ENCODE measurements at places on chromosomes 7 and 10.

- DNase-seq: no peak
Observed at GRCh38 chr10:86138551-86139065, 228.0 kb downstream of the GRID1 start.

- DNase-seq: no peak
Observed at GRCh38 chr7:123627851-123628250, 26.2 kb downstream of the ASB15 start.

GRCh38 chr7:108246227-108246837 lies 116.2 kb upstream of the LAMB4 start:
- DNase-seq: peak; percentile 36

- no peak for DNase-seq
Observed at GRCh38 chr7:83794829-83795228, 145.9 kb upstream of the SEMA3E start.

- no peak for DNase-seq
Observed at GRCh38 chr10:123244747-123245146, 90.5 kb downstream of the BUB3 start.

GRCh38 chr7:95668504-95669018 lies 72.2 kb upstream of the PDK4 start:
- no peak for DNase-seq

- no peak for DNase-seq
Observed at GRCh38 chr7:98354511-98355249, 46.2 kb downstream of the BAIAP2L1 start.

DNA sequence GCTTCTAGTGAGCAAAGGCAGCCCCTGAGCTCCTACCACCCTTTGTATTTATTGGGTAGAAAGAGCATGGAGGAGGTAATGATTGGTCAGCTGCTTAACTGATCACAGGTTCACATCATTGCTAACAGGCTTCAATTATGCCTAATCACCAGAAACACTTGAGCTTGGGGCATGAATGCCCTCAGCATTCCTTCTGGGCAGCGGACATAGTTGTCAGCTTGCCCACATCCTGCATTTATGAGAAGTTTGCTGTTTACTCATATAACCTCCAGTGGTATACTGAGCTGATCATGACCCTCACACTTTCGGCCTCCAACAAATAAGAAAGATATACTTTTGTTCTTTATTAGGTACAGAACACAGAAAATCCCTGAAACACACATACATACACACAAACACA lies 140.3 kb upstream of the ODAD2 start:
- no peak for DNase-seq

GRCh38 chr10:89505640-89506275 lies 29.6 kb downstream of the SLC16A12 start:
- no peak for DNase-seq

- no peak for DNase-seq
Observed at GRCh38 chr7:51035716-51036115, 253.0 kb upstream of the GRB10 start.

- DNase-seq: no peak
Observed at GRCh38 chr7:129167817-129168216, 20.6 kb upstream of the SMO start.

DNA sequence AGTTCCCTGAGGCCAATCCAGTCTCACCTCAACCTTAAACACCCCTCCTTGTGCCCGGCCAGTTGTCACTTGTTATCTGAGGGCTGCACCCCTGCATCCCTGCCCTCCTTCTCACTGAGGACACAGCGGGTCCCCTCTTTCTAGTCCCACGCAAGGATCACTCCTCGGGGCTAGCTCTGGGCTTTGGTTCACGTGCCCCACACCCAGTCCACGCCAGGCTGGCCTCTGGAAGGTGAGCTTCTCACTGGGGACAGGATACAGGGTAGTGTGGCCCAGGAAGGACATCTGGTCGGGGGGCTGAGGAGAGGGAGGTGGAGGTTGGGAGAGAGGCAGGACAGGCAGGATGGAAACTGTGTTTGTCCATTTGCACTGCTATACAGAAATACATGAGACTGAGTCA lies 25.5 kb downstream of the UPP1 start:
- DNase-seq: no peak

DNA sequence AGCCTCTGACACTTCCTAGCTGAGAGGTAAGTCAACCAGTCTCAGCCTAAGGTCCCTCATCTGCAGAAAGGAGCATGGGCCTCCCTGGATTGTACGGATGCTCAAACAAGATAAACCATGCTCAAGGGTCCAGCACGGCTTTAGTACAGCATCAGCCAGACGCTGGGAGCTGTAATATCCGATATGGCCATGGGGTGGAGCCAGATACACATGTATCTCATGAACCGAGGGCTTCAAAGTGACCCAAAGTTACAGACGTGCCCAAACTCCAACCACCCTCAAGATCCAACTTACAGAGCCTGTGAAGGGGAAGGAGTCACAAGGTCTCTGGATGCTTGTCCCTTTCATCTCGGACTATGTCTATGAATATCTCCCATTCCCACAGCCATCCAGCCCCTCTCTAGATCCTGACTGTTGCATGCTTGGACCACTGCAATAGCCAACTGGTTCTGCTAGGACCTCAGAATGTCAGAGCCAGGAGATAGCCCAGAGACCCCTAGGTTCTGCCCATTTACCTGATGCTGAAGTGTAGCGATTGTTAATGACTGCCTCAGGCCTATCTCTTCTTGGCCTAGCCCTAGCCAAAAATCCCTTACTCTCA lies 142.4 kb downstream of the SH3PXD2A start:
- peak; percentile 90 for DNase-seq

GRCh38 chr10:77121829-77122228 lies 515.8 kb downstream of the KCNMA1 start:
- DNase-seq: no peak

GRCh38 chr10:4645836-4646235 lies 180.2 kb upstream of the AKR1E2 start:
- DNase-seq: no peak

DNA sequence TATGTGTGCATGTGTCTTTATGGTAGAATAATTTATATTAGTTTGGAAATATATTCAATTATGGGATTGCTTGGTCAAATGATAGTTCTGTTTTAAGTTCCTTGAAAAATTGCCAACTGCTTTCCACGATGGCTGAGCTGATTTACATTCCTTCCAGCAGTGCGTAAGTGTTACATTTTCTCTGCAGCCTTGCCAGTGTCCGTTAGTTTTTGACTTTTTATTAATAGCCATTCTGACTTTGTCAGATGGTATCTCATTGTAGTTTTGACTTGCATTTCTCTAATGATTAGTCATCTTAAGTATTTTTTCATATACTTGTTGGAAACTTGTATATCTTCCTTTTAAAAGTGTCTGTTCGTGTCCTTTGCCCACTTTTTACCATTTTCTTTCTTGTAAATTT lies 434.2 kb upstream of the POT1 start:
- DNase-seq: no peak

DNA sequence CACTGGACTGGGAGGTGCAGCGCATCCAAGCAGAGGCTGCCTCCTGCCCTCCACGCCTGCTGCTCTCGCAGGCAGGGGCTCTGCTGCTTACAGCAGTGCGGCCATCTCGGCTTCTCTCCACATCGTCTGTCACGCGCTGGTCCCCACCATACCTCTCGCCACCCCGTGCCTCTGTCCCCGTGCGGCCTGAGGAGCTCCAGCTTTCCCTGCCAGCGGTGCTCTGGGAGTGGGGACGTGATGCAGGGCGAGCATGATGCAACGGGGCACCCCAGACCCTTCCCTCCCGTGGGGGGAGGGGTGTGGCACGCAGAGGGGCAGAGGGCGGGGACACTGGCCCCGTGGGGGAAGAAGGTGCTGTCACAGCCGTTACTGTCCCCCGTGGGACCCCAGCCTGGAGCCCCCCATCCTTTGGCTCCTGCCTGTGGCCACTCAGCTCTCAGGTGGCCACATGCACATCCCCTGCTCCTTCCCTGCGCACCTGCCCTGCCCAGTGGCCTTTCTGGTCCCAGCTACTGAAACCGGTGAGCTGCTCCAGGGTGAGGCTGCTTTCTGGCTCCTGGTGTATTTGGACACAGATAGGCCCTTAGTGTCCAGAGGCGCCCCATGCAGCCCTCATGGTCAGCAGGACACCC lies 9.0 kb downstream of the GET4 start:
- DNase-seq: no peak

GRCh38 chr10:69961881-69962745 lies 90.5 kb upstream of the MACROH2A2 start:
- no peak for DNase-seq

DNA sequence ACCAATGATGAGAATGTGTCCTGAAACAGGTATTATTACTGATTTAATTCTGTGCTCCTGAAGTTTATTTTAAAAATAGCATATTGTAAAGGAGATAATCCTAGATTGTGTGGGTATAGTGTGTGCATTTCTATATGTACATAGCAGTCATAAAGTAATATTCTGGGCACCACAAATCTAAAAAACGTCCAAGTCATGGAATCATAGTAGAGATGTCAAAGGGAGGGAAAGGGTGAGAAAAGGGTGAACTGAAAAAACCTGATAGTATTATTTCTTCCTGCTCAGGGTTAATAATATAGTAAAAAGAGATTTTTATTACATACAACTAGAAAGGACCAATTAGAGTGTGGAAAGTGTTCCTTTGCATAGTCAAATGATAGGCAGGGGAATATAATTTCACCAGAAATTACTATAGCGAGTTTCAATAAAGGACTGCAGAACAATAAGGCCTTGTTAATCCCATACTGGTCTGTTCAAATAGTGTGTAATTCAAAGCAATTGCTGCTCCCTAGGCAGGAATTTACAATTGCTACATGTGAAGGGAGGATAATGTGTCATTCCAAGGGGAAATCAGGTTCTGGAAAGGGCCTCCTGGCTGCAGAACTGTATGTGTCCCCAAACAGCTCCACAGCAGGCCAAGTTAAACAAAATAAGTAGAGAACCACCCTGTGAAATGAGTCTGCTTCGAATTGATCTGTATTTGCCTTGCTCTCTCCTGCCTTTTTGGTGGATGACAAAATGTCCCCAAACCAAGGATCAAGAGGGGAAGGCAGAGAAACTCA lies 42.5 kb upstream of the KMT2E start:
- no peak for DNase-seq

DNA sequence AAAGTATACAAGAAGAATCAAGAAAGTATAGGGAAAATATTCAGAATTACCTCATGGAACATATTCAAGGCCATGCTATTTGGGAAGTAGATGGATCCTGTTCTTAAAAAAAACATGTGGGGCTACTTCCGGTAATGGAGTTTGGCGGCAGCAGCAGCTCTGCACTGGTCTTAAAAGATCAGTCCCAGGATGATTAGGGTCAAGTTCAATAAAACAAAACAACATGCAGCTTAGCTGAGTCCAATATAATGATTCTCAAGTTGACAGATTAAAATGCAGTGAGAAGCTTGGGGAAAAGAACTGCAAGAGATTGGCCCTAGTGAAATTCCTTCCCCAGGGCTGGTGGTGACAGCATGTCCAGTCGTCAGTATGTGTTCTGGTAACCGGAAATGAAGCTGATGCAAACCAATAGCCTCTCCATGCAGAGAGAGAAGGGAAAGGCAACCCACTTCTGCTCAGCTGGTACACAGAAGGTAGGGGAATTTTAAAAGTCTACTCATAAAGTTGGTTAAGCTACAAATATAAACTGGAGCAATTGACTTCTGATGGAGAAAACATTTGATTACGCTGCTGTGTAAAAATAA lies 305.1 kb upstream of the IMMP2L start:
- DNase-seq: no peak

DNA sequence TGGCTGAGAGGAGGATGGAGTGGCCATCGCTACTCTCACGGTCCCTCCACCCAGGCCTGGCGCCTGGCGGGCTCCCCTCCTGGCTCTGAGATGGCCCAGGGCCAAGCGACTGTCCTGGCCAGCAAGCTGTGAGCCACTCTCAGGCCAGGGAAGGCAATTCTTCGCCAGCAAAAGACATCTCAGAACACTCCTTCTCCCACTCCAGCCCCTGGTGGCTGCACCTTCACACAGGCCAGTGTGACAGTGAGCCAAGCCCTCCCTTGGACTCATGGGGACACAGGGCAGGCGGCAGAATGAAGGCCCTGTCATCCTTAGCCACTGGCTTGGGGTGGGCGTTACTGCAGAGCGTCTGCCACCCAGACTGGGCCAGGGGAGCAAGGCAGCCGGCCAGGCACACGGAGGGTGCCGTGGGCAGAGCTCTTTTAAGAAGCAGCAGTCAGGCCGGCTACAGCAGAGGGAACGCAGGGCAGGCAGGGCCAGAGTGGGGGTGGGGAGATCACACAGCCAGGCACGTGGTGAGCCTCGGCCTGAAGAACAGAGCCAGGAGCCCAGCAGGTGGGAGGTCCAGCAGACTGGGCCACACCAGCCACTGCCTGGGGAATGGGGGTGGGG lies 14.4 kb downstream of the STK32C start:
- peak; percentile 72 for DNase-seq

- DNase-seq: no peak
Observed at GRCh38 chr10:56319386-56319785, 41.7 kb downstream of the ZWINT start.

- no peak for DNase-seq
Observed at GRCh38 chr10:69835875-69836730, 34.4 kb downstream of the COL13A1 start.

DNA sequence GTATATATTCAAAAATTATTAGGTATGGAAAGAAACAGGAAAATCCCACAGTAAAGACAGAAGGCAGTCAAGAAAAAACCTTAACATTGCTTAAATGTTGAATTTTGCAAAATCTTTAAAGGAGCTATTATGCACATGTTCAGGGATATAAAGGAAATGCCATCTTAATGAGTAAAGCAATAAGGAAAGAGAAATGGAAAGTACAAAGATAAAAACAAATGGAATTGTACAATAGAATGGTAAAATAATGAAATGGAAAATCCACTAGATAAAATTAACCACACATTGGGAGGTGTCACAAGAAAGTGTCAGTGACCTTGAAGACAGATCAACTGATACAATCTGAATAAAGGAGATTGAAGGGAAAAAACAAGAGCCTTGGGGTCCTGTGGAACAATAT lies 82.0 kb downstream of the KIF20B start:
- DNase-seq: no peak

DNA sequence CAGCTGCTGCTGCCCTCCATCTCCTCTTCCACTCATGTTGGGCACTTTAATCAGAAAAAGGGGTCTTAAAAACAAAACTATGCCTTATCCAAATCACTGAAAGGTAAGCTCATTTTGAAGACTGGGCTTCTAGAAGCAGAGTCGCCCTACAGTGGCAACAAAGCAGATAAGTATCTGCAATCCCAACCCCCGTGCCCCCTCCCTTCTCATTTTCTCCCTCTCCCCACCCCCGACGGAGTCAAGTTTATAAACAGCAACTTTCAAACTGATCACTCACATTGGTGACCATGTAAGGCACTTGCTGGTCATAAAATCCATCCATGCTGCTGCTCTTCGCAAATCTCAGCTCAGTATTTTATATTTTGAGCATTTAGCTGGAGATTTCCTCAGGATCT lies 738 bp downstream of the ETV1 start:
- peak; percentile 48 for DNase-seq

- DNase-seq: no peak
Observed at GRCh38 chr10:5638494-5638893, 27.9 kb downstream of the ASB13 start.

DNA sequence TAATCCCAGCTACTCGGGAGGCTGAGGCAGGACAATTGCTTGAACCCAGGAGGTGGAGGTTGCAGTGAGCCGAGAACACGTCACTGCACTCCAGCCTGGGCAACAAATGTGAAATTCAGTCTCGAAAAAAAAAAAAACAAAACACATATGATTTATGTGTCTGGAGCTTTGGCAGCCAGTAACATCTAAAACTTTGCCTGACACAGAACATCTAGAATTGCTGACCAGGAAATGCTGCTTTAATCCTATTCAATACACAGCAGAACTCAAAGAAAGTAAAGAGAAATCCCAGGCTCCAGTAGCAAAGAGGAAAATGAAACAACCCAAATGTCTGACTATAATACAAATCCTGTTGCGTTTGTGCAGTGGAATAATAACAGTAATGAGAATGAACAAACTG lies 4.5 kb upstream of the CCDC6 start:
- no peak for DNase-seq

Measured in Ammon's horn (tissue), 1 donor.